ENCODE measurements at places on chromosomes 7 and 10.

GRCh38 chr10:13890233-13891127 is 303.7 kb downstream of the PRPF18 start:
- ATAC-seq = no peak

- no peak for ATAC-seq
Measured at GRCh38 chr10:69864321-69864720, 62.6 kb downstream of the COL13A1 start.

DNA sequence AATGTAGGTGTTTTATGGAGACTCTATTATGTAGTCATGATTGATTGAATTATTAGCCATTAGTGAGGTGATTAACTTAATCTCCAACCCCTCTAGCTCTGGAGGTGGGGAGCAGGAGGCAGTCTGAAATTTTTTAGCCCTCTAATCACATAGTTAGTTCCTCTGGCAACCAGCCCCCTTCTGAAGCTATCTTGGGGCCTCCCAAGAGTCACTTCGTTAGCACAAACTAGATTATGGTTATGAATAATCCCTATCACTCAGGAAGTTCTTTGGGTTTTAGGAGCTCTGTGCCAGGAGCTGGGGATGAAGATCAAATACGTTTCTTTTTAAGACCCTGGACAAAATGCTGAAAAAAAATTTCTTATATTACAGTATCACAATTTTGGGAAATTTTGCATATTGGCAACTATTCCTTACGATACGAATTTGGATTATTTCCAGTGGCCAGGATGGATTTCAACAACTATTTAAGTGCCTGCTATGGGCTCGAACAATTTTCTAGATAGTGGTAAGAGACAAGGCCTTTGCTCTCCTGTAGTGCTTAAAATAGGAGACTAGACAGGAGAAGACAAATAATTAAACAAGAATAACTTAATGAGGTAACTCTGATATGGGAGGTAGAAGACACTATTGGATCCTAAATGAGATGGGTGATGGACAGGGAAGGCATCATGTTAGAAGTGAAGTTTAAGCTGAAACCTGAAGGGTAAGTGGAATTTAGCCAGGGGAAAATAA is 52.9 kb downstream of the BTAF1 start:
- ATAC-seq = no peak

- no peak for ATAC-seq
Measured at GRCh38 chr10:119658274-119658673, 7.1 kb downstream of the BAG3 start.
